ENCODE measurements at places on chromosomes 7 and 10.

DNA sequence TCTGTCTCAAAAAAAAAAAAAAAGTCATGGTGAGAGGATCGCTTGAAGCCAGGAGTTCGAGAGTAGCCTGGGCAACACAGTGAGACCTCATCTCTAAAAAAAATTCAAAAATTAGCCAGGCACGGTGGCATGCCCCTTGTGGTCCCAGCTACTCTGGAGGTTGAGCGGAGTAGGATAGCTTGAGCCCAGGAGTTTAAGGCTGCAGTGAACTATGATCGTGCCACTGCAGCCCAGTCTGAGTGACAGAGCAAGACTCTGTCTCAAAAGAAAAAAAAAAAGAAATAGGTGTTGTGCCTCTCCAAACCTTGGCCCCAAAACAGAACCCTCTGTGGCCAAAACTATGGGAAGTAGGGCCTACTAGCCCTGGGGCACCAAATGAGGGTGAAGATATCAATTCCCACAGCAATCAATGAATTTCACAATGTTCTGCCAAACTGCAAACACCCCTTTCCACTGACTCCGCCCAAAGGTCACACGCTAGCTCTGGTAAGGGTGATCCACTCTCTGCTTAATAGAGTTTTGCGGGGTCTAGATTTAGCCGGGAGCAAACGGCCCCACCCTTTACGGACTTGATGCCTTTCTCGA is 16.9 kb downstream of the SSC4D start:
- no peak for DNase-seq

DNA sequence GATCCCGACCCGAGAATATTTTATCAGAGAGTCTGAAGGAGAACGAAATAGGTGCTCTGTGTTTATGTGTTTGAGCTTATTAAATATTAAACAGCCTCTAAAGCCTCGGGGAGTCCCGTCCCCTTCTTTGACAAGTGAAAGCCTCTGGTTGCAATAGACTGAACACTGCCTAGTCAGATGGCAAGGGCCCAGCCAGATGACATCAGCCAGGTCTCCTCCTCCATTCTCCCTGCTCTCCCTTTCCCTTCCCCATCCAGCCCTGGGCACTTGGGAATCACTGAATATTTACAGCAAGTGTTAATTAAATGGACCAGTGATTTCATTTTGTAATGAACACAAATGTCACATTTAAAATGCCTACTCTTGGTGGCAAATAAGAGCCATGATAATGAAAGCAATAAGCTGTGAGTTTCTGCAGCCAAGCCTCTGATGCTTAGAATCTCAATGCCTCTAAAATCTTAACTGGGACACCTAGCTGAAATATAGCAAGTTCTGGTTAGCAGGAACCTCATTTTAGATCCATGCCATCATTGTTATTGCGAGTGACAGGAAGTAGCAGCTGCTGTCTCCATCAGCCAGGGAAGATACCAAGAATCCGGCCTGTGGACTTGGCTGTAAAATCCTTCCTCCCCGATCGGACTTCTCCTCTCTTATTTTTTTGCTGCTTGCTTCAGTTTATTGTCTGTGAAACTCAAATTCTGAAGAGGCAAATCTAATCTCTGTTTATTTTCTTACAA is 202.1 kb downstream of the PRPF18 start:
- no peak for DNase-seq

DNA sequence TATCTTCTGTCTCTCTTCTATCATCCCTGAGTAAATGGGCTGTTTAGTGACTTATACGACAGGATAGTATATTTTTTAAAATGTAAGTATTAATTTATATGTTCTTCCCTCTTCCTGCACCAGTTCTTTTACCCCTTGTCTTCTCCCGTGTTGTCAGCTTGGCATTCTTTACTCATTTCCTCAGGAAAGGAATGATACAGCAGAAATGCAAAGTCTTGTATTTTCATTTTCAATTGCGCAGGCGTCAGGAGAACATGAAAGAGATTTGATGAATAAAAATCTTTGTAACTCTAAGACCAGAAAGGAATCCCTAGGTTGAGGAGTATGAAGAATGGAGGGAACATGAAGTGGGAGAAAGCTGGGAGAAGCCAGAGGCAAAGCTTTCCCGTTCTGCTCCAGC is 18.8 kb upstream of the VPS41 start:
- no peak for DNase-seq

GRCh38 chr10:131744346-131744745 is 156.5 kb upstream of the PPP2R2D start:
- DNase-seq = no peak

DNA sequence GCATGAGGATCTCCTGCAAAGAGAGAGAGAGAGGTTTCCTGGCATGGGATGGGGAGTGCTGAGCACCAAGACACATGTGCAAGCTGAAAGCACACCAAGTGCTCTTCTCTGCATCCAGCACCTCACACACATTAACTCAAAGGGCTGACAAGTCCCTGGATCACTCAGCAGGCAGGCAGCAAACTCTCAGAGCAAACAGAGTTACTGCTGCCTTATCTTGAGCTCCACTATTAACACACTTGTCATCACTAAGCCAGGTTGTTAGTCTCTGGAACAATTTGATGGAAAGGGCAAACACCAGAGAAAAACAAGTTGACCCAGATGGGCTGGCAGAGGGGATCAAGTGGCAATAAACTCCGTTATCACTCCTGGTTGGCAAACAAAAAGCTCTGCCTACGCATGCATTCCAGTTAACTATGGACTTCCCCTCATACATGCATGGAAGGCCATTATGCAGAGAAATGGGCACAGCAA is 349.9 kb downstream of the KCNMA1 start:
- no peak for DNase-seq

- DNase-seq = no peak
These were observed 312.4 kb downstream of the CACNA2D1 start for GRCh38 chr7:82131215-82131614.

DNA sequence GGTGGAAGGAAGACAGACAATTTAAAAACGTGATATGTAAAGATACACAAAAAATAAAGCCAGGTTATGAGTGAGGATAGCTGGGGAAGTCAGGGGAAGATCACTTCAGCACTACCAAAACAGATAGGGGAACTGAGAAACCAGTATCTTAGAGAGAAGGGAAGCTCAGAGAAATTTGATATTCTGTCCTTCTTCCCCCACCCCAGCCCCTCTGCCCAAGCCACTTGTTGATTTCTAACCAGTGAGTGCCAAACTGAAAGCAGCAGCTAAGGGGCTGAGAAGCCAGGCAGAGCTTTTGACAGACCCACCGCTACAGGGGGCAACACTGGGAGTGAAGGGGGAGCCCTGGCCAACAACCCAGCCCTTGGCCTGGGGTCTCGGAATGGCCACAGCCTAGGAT is 9.1 kb upstream of the SLC29A3 start:
- DNase-seq = no peak

DNA sequence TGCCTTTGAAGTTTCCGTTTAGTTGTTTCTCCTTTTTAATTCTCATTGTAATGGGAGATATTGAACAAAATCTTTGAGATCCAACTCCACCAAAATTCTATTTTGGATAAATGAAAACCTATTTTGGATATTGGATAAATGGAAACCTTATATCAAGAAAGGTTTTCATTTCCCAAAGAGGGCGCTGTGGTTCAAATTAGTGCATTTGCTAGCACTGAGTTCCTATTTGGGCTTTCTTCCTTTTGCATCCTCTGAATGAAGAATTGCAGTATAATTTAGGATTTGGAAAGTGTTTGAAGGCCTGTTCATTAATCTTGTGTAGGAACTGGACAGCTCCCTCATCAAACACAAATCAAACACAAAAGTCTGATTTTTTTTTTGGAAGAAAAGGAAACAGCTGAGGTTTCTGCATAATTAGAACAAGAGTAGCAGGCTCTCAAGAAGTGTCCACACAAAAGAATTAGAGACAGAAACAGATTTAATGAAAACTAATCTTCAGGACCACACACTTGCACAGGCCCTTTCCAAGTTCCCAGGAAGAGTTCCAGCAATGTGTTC is 80.8 kb upstream of the KLF14 start:
- DNase-seq = no peak

- DNase-seq = no peak
These were observed 242.5 kb downstream of the CELF2 start for GRCh38 chr10:11260170-11260569.

DNA sequence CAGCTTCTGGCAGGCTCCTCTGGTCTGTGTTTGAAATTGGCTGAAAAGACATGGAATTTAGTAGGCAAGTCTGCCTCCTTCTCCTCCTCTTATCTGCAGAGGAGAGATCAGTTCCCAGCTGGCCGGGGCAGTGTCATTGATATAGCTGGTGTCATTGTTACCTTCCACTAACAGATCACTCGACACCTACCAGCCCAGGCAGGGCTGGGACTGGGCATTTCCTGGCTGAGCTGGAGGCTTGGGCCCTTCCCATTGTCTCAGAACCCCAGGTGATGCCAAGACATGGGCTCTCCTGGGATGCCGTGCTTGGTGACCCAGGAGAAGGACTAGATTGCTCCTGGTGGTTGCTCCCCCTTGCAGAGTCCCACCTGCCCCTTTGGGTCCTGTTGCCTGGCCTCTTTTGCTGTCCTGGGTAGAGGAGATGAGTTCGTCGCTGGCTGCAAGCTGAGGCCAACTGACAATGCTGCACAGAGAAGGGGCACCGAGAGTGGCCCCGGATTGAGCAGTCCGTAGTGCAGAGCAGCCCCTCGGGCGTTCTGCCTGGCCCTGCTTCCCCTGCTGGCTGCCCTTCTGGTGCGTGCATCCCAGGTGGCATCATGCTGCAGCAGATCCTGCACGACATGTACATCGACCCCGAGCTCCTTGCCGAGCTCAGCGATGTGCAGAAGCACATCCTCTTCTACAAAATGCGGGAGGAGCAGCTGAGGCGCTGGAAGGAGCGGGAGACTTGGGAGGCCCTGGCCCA is at the start of gene SH2D4B:
Gene SH2D4B, plus strand, starts transcription at position 167 of the 745 bp plus-strand sequence. Its CDS starts 430 bp downstream, at position 597.
- no peak for DNase-seq

DNA sequence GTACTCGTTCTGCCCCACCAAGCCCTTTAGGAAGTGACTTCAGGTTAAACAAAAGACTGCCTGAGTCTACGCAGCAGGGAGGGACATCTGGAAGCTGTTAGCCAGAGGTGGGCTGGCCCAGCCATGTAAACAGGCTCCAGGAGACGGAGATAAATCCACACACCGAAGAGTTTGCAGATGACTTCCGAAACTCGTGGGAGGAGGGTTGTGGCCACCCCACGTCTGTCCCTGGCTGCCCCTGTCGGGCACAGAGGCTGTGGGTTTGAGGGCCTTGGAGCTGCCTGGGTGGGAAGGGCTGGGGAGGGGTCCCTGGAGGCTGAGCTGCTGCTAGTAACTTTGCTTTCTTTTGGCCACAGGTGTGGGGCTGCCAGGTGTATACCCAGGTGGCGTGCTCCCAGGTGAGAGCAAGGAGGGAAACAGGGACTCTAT is 15.6 kb downstream of the ELN start:
- DNase-seq = no peak

DNA sequence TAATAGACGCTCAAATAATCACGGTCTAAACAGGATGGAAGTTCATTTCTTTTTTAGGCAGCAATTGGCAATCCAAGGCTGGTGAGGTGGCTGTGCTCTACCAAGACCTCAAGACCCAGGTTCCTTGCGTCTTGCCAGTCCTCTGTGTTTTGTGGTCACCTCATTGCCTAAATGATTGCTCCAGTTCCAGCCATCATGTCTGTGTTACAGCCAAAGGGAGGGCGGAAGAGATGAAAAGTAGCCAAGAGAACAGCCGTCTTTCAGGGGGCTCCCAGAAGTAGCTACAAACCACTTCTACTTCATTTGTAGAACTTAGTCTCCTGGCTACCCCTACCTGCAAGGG is 19.2 kb upstream of the C10orf67 start:
- DNase-seq = no peak

- no peak for DNase-seq
These were observed 99.4 kb downstream of the EBF3 start for GRCh38 chr10:129864601-129865126.

GRCh38 chr10:121654021-121654545 is 55.8 kb upstream of the FGFR2 start:
- DNase-seq = peak; percentile 57

- DNase-seq = no peak
These were observed 33.9 kb downstream of the FAM107B start for GRCh38 chr10:14740684-14741247.

DNA sequence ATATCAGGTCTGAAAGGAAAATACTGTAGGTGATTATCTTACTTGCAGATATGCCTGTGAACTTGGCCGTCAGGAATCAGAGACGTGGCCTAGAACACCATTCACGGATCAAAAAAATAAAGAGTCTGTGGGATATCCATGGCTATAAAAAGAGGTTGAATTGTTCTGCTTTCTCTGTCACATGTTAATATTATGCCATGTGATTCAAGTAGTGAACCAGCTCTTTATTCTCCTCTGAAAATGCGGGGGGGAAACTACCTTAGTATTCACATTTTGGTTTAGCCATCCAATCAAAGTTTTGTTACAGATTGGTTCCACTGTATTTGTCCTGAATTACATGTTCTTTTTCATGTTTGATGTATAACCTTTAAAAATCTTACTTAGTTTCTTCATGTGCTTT is 120.5 kb downstream of the CCNY start:
- no peak for DNase-seq

DNA sequence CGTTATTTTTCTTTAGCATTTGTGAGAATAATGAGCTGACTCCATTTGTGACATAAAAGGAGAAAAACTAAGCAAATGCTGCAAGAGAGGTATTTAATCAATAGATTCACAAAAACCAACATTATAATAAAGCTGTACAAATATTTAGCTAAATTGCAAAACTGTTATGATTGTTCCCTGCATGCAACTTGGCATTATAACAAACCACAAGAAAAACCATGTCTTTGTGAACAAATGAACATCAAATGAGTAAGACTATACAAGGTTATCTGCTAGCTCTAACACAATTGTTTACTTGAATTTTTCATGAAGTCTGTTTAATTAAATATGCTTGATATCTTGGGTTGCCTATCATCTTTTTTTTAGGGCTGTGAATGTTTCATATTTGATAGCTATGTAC is 50.8 kb upstream of the PPP1R9A start:
- DNase-seq = no peak

- DNase-seq = no peak
These were observed 423.4 kb upstream of the DPP6 start for GRCh38 chr7:153628825-153629224.

GRCh38 chr10:37495415-37495814 is 362.0 kb downstream of the ZNF248 start:
- peak; percentile 64 for DNase-seq

GRCh38 chr10:5958675-5959074 is 18.7 kb downstream of the IL15RA start:
- DNase-seq = peak; percentile 54

DNA sequence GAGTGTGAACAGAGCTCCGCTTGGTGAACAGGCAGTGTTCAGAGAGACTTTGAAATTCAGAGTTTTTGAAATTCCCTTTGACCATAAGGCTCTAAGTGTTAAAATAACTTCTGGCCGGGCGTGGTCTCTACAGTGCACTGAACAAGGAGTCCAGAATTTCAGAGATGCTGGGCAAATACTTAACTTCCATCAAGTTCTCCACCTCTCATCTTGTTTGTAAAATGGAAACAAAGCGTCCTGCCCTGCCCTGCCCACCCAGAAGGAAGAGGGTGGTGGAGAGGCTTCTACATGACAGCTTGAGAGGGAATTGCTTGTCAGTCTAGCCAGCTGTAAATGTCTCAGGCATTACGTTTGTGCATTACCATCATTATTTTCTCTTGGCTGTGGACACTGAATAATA is 102.6 kb downstream of the RGS10 start:
- no peak for DNase-seq

- DNase-seq = no peak
These were observed 53.8 kb upstream of the ADRA2A start for GRCh38 chr10:111023060-111023459.

- DNase-seq = peak; percentile 83
These were observed 158.6 kb upstream of the LYZL1 start for GRCh38 chr10:29130190-29130673.

- no peak for DNase-seq
These were observed 31.5 kb downstream of the SHTN1 start for GRCh38 chr10:116973371-116973905.

- no peak for DNase-seq
These were observed 110.2 kb downstream of the ELAPOR2 start for GRCh38 chr7:86949052-86949778.
